ENCODE measurements at places on chromosomes 7 and 10. TPM values are rescaled to one million over a fixed set of nuclear protein-coding genes. Genes with fewer than 3 reads are reported as not detected.

Gene PLPP4
- 0.12 TPM for total RNA-seq

DNA sequence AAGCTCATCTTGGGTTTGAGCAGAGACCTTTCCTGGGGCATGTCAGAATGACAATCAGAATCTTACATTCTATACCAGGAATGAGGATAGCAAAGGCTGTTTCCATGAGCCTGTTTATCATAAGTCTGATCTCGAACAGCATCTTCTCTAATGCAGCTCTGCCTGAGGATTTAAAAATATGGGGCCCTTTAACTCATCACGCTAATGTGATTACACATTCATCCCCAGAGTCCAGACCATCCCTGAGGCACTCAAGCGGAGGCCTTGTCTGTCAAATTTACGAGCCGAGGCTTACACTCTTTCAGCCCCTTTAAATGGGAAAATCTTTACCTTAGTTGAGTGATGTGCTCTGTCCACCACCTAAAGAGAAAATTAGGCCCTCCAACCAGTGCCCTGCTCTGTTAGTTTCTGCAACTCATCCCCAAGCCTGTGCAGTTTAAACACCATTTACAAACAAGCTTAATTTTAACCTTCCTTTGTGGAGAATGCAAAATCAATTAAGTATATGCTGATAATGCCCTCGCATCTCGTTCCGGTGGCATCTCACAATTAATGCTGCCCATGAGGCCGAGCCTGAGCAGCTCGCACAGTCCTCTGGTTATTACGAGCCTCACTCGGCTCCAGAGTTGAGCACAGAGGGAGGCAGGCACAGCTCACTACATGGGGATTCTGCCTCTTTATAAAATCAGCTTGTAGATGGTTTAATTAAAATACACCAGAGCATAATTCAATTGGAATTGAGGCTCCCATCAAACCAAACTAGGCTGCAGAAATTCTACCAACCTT, 16.0 kb downstream of the CHST15 start:
- no peak overlapping the region for H3K4me3 ChIP-seq
- no peak overlapping the region for H3K27ac ChIP-seq
- H3K27me3 ChIP-seq: no peaks in the 10 kb centered on the region
- H3K36me3 ChIP-seq: no peaks in the 10 kb centered on the region

DNA sequence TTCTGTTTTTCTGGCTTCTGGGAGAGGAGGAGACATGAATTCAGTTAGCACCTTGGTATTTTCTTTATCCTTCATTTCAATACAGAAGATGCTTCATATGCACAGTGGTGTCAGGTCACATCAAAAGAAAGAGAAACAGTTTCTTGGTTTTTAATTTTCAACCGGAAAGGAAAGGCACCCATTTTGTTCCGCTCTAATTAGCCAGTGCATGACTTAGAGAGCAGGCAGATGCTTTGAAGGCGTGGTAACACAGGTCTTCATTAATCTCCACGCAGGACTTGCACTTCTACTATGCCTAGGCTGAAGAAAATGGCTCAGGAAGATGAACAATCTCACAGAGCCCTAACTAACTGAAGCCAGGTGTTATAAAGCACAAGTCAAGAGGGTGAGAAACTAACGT, 70.4 kb upstream of the ATRNL1 start:
- H3K27ac ChIP-seq: no peak overlapping the region
- peak; percentile 28 for DNase-seq
- no peak overlapping the region for H3K4me3 ChIP-seq
- H3K4me1 ChIP-seq: peaks cover 3% of the 10 kb centered on the region
- H3K27me3 ChIP-seq: no peaks in the 10 kb centered on the region

- no peaks in the 10 kb centered on the region for H3K36me3 ChIP-seq
- peak; percentile 31 for DNase-seq
- H3K27ac ChIP-seq: peak overlapping the region; percentile 84
- H3K4me3 ChIP-seq: no peak overlapping the region
- H3K27me3 ChIP-seq: no peaks in the 10 kb centered on the region
- H3K4me1 ChIP-seq: peaks cover 32% of the 10 kb centered on the region
Measured at GRCh38 chr7:130346177-130346905, 1.7 kb downstream of the CPA5 start.

- H3K36me3 ChIP-seq: peaks cover 8% of the 10 kb centered on the region
- no peaks in the 10 kb centered on the region for H3K4me1 ChIP-seq
- no peak overlapping the region for H3K27ac ChIP-seq
- no peak overlapping the region for H3K4me3 ChIP-seq
- no peak for DNase-seq
- H3K27me3 ChIP-seq: no peaks in the 10 kb centered on the region
Measured at GRCh38 chr7:64359543-64359942, 45.8 kb downstream of the ZNF736 start.

GRCh38 chr10:86953747-86954680, 3.4 kb downstream of the MMRN2 start:
- no peak for DNase-seq
- peaks cover 12% of the 10 kb centered on the region for H3K4me1 ChIP-seq
- no peak overlapping the region for H3K27ac ChIP-seq
- H3K27me3 ChIP-seq: no peaks in the 10 kb centered on the region
- no peaks in the 10 kb centered on the region for H3K36me3 ChIP-seq

Gene ADARB2
- 0.10 TPM for total RNA-seq

DNA sequence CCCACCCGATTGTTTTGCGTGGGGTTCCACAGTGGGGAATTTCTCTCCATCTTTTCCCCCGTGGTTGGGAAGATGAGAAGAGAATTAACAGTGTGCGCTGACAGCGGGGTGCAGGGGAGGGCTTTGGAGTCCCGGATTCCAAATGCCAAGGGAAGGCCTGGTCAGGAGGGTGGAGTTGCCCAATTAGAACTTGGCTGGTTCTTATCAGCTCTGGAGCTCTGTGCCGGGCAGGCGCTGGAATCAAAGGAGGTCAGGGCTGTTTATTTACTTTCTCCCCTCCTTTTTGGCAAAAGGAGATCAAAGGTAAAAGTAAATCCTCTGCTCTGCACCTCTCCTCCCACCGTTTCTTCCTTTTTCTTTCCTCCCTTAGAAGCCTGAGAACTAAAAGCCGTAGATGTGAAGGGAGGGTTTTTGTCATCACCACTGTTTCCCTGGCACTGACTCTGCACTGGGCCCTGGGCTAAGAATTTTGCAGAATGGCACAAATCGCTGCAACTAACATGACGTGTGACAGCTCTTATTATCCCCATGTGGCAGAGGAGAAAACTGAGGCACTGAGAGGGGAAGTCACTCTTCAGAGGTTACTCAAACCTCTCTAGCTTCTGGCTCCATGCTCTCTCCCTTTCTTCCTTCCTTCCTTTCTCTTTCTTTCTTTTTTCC, 95.2 kb upstream of the ZNF716 start:
- no peak overlapping the region for H3K27ac ChIP-seq
- H3K27me3 ChIP-seq: no peaks in the 10 kb centered on the region
- H3K4me1 ChIP-seq: no peaks in the 10 kb centered on the region
- H3K4me3 ChIP-seq: no peak overlapping the region
- no peak for DNase-seq
- no peaks in the 10 kb centered on the region for H3K36me3 ChIP-seq

DNA sequence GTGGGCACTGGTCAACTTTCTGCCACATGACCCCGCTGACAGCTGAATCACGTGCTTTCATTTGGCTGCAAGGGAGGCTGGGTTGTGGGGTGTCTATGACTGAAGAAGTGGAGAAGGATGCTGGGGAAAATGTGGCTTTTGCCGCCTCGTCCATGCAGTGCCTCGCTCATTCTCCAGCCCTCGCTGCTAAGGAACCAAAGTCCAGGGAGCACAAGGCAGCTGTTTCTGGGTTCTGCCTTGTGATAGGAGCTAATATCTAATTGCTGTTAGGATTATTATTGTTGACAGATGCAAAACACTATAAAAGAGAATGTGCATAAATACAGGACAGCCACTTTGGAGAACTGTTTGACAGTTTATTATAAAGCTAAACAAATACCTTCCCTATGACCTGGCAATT, 4.9 kb upstream of the CAMK2B start:
- H3K36me3 ChIP-seq: no peaks in the 10 kb centered on the region
- DNase-seq: no peak
- no peaks in the 10 kb centered on the region for H3K27me3 ChIP-seq
- H3K27ac ChIP-seq: no peak overlapping the region

GRCh38 chr7:31437250-31437865, 76.5 kb upstream of the ITPRID1 start:
- H3K4me1 ChIP-seq: no peaks in the 10 kb centered on the region
- no peak overlapping the region for H3K4me3 ChIP-seq
- H3K36me3 ChIP-seq: no peaks in the 10 kb centered on the region
- no peak for DNase-seq
- no peaks in the 10 kb centered on the region for H3K27me3 ChIP-seq

- peaks cover 62% of the 10 kb centered on the region for H3K36me3 ChIP-seq
- no peak overlapping the region for H3K27ac ChIP-seq
- no peaks in the 10 kb centered on the region for H3K27me3 ChIP-seq
- no peak for DNase-seq
Measured at GRCh38 chr7:158655931-158656441, 48.6 kb downstream of the NCAPG2 start.

Gene C10orf95
- 0.15 TPM for total RNA-seq

DNA sequence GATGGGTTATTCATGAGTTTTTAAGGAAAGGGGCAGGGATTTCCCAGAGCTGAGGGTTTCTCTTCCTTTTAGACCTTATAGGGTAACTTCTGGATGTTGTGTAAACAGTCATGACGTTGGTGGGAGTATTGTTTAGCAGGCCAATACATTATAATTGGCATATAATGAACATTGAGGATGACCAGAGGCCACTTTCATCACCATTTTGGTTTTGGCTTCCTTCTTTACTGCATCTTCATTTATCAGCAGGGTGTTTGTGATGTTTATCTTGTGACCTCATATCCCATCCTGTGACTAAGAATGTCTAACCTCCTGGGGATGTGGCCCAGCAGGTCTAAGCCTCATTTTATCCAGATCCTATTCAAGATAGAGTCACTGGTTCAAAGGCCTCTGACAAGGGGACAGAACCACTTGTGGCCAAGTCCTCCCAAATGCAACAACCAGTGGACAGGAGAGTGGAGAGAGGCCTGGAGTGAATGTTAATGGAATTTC, 77.3 kb upstream of the RPA3 start:
- H3K4me3 ChIP-seq: no peak overlapping the region
- no peaks in the 10 kb centered on the region for H3K27me3 ChIP-seq
- H3K4me1 ChIP-seq: no peaks in the 10 kb centered on the region
- no peak for DNase-seq
- no peaks in the 10 kb centered on the region for H3K36me3 ChIP-seq

GRCh38 chr7:50205011-50205410, 99.5 kb upstream of the IKZF1 start:
- DNase-seq: no peak
- H3K36me3 ChIP-seq: no peaks in the 10 kb centered on the region
- H3K27me3 ChIP-seq: peaks cover 16% of the 10 kb centered on the region

GRCh38 chr10:4475827-4476490, 350.0 kb upstream of the AKR1E2 start:
- no peak overlapping the region for H3K4me3 ChIP-seq
- H3K27ac ChIP-seq: no peak overlapping the region
- H3K4me1 ChIP-seq: no peaks in the 10 kb centered on the region
- no peak for DNase-seq
- H3K36me3 ChIP-seq: no peaks in the 10 kb centered on the region

Gene KRIT1
- total RNA-seq: 71.4 TPM

GRCh38 chr7:125065546-125065945, 135.9 kb upstream of the POT1 start:
- DNase-seq: no peak
- no peaks in the 10 kb centered on the region for H3K36me3 ChIP-seq
- no peak overlapping the region for H3K27ac ChIP-seq
- no peak overlapping the region for H3K4me3 ChIP-seq

- no peak for DNase-seq
- no peak overlapping the region for H3K4me3 ChIP-seq
- no peaks in the 10 kb centered on the region for H3K36me3 ChIP-seq
- no peak overlapping the region for H3K27ac ChIP-seq
- no peaks in the 10 kb centered on the region for H3K27me3 ChIP-seq
Measured at GRCh38 chr7:50962281-50962883, 179.7 kb upstream of the GRB10 start.

DNA sequence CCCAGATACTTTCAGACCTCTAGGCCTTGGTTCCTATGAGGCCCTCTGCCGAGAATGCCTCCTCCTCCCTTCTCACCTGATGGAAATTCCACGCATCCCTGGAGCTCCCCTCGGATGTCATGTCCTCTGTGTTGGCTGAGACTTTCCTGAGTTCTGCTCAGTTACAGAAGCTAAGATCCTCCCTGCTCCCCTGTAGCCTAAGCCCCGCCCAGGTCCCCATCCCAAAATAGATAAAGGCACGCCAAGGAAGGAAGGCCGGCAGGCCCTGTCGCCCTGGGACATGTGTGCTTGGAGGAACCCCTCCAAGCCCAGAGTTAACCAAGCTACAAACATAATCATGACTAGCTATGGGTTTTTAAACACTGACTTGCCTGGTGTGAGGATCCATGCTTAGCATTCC, 123.5 kb downstream of the SORBS1 start:
- H3K36me3 ChIP-seq: no peaks in the 10 kb centered on the region
- DNase-seq: no peak
- H3K27me3 ChIP-seq: no peaks in the 10 kb centered on the region
- H3K27ac ChIP-seq: no peak overlapping the region
- H3K4me3 ChIP-seq: no peak overlapping the region

DNA sequence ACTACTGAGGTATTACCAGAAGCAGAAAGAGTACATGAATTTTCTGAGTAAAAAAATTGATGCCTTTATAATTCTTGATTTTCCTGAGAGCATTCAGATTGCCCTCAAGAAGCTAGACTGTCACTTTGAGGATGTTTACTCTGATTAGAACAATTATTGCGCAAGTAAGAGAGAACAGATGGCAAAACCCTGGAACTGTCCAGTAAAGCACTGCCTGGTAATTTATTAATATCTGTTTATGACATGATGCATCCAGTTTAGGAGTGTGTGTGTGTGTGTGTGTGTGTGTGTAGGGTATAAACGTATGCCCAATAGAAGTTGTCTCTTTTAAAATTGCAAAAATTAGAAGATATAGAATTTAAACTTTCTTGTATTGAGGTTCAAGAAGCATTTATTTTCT, 379.7 kb downstream of the PHTF2 start:
- DNase-seq: no peak
- H3K4me1 ChIP-seq: no peaks in the 10 kb centered on the region
- no peaks in the 10 kb centered on the region for H3K36me3 ChIP-seq
- H3K27me3 ChIP-seq: no peaks in the 10 kb centered on the region
- H3K27ac ChIP-seq: no peak overlapping the region
- no peak overlapping the region for H3K4me3 ChIP-seq

GRCh38 chr7:82443547-82444219, at the start of gene CACNA2D1:
CACNA2D1 (minus strand) TSS chr7:82443777.
- no peaks in the 10 kb centered on the region for H3K27me3 ChIP-seq
- 0 out of 2 replicates have a peak, but pooled peaks cover 9% of the 10 kb centered on the region for H3K4me1 ChIP-seq
- H3K36me3 ChIP-seq: no peaks in the 10 kb centered on the region
- peak within 1 kb of the TSS; percentile 98 for H3K4me3 ChIP-seq

Gene NPSR1
- total RNA-seq: not detected

GRCh38 chr10:11256896-11257295, 239.2 kb downstream of the CELF2 start:
- peaks cover 44% of the 10 kb centered on the region for H3K36me3 ChIP-seq
- no peaks in the 10 kb centered on the region for H3K4me1 ChIP-seq
- no peak for DNase-seq
- H3K4me3 ChIP-seq: no peak overlapping the region

Gene DPY19L1
- 45.8 TPM for total RNA-seq

Measured in SJCRH30 (cell line).